ENCODE measurements at places on chromosomes 5 and 9.

DNA sequence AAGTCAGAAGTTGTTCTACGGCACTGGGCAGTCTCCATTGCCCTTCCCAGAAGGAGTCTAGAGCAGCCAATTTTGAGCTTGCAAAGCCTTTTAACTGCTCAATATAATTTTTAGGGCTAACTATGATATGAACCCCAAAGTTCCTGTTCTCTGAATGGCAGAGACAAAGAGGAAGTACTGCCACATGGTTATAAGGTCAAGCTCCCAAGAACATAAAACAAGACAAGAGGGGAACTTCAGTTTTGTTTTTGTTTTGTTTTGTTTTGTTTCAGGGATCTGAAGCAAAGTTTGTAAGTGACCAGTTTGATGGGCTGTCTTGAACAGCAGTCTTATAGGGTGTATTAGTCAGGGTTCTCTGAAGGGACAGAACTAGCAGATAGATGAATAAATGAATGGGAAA, 11.9 kb upstream of the SMC2 start:
- DNase-seq = no peak

DNA sequence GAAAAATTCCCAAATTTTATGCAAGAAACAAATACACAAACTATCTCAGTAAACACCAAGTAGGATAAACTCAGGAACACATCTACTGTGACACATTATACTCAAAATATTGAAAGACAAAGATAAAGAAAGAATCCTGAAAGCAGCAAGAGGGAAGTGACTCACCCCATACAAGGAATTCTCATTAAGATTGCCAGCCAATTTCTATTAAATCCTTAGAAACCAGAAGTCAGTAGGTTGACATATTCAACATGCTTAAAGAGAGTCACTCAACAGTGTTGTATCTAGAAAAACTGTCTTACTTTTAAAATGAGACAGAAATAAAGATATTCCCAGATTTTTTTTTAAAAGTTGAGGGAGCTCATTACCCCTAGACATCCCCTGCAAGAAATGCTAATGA, 15.5 kb downstream of the SPATA31E1 start:
- no peak for DNase-seq

GRCh38 chr5:177959315-177959714, 36.7 kb downstream of the PROP1 start:
- no peak for DNase-seq

DNA sequence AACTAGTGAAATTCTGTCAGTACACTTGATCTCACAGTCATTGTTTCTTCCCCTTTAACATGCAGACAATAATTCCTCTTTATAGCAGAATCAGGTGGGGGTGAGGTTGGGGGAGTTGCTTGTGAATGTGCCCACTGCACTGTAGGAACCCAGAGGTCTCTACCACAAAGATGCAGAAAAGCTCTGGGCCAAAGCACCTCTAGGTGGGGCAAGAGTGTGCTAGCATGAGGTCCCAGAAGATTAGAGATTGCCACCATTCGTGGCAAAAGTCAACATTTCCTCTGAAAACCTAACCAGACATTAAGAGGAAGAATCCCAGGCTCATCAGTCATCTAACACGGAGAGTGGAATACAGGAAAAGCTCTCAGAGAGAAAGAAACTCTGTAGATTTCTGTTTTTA, 74.5 kb downstream of the PTCD2 start:
- no peak for DNase-seq

DNA sequence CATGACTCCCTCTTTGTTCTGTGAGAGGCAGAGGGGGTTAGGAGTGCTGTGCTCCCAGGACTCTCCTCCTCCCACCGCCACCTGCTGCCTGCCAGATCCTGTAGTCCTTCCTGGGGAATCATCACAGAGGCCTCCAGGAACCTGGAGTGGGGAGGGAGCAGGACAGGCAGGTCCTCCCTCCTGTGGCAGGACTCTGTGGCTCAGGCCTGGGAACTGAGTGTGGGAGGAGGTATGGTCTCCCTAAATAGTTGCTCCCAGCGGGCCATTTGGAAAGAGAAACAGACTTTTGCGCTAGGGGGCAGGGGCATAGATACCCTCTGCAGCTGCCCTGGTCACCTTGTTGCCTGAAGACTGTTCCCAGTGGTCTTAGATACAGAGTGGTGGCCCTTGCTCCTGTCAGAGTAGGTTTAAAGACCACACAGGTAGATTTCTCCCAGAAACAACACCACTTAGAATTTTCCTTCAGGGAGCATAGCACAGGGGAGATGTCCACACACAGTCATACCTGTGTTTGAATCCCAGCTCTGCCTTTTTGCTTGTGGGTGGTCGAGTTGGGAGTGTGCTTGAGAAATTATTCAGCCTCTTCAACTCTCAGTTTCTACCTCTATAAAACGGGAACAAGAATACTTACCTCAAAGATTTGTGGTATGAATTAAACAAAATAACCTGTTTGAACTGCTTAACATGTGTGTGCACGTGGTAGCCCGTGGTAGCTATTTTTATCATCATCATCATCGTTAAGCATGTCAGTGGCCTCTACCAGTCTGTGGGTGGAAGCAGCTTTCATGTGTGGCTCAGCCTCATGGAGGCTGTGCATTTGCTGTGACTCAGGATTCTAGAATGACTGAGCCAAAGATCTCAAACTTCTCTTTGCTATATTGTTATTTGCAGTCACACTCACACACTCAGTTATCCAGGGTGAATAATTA, 55.8 kb downstream of the SLC22A5 start:
- no peak for DNase-seq

DNA sequence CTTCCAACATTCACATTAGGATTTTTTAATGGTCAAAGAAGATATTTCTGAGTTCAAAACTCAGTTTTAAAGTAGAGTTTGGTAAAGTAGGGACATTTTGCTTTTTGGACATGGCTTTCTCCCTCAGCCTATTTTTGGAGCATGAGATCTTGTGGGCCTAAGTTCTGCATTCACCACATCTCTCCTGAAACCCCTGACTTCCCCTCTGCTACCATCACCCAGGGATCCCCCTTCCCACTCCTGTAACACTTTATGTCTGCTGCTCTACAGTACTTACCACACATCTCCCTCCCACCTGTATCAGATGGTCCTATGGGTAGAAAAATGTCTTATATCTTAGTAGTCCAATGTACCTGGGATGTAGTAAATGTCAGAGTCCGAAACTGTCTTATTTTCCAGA, 48.2 kb upstream of the JAK2 start:
- DNase-seq = no peak
